Thymus (tissue), 14 donors: ENCODE measurements at places on chromosomes 2 and 18. TPM values are rescaled to one million over a fixed set of nuclear protein-coding genes. Genes with fewer than 3 reads are reported as not detected.

- H3K4me3 ChIP-seq = no peak overlapping the region
- no peaks in the 10 kb centered on the region for H3K27me3 ChIP-seq
- DNase-seq = no peak
- no peaks in the 10 kb centered on the region for H3K36me3 ChIP-seq
- peak overlapping the region; percentile 52 for H3K27ac ChIP-seq
- no peaks in the 10 kb centered on the region for H3K4me1 ChIP-seq
These were observed 90.0 kb upstream of the PPP1CB start for GRCh38 chr2:28661589-28662001.

Gene FTCDNL1
- 0.94 TPM for total RNA-seq

DNA sequence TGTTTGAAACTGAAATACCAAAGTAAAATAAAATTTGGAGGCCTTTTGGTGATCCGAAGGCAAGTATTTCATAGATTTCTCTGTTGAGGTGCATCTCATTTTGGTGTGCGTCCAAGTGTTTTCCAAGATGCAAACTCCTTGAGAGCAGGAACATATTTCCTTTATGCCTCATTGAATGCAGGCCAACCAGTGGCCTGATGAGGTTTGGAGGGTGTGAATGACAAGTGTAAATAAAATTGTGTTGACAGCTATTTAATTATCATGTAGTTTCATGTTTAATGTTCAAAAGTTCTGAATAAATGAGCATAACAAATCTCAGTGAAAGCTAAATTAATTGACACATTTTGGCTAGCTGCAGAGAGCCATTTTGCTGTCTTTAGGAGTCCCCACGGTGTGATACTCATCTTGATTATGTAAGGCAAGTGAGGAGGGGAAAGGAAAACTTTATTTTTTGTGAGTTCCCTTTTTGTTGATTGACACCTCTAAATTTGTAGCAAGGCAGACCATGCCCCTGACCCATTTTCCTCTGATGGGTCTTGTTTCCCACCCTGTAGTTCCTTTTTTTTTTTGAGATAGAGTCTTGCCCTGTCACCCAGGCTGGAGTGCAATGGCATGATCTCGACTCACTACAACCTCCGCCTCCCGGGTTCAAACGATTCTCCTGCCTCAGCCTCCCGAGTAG, 6.3 kb upstream of the LTBP1 start:
- no peak for DNase-seq
- no peaks in the 10 kb centered on the region for H3K36me3 ChIP-seq
- H3K27ac ChIP-seq = no peak overlapping the region
- no peaks in the 10 kb centered on the region for H3K4me1 ChIP-seq

Gene ITPRIPL1
- 7.7 TPM for total RNA-seq

DNA sequence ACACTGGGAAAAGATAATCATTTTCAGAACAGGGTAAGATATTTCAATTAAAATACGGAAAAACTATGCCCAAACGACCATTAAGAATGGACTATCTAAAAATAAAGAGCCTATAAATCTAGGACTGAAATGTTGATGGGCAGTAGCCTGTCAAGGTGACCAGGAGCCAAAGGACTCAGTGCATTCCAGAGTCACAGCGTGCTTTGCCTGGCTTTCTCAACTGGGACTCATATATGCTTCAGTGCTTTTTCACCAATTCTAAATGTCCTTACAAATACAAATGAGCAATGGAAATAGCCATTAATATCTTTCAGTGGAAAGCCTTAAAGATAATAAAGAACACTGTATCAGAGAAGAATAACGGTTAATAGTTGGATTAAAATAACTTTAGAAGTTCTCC, 35.4 kb downstream of the PREPL start:
- no peak overlapping the region for H3K27ac ChIP-seq
- peaks cover 45% of the 10 kb centered on the region for H3K36me3 ChIP-seq
- H3K27me3 ChIP-seq = no peaks in the 10 kb centered on the region
- H3K4me3 ChIP-seq = no peak overlapping the region
- no peak for DNase-seq
